ENCODE measurements at places on chromosomes 12 and 14.
A peak's percentile ranks its signal among the peaks of the same experiment; 100 is the strongest.

- DNase-seq, result no peak
Measured at GRCh38 chr14:61484031-61484430, 162.7 kb downstream of the PRKCH start.

- no peak for DNase-seq
Measured at GRCh38 chr12:79058342-79058741, 193.8 kb downstream of the SYT1 start.

DNA sequence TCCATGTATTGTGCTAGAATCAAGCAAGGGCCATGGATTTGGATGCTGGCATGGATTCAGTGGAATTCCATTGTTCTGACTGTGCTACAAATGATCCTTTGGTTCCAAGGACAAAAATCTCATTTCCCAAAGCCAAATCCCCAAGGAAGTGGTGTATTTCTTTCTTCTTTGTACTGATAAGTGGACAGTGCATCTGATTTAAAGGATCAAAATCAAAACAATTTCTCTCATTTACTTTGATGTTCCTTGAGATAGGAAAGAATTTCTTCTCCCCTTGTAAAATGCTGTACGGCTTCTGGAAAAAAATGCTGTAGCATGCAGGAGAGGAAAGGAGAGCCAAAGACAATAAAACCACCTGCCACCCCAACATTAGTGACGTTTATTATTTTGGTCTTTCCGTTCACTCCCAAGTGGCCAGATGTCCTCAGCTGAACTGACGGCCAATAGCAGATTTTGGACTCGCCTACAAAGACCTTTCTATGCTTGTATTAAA, 185.7 kb downstream of the PRKD1 start:
- no peak for DNase-seq

DNA sequence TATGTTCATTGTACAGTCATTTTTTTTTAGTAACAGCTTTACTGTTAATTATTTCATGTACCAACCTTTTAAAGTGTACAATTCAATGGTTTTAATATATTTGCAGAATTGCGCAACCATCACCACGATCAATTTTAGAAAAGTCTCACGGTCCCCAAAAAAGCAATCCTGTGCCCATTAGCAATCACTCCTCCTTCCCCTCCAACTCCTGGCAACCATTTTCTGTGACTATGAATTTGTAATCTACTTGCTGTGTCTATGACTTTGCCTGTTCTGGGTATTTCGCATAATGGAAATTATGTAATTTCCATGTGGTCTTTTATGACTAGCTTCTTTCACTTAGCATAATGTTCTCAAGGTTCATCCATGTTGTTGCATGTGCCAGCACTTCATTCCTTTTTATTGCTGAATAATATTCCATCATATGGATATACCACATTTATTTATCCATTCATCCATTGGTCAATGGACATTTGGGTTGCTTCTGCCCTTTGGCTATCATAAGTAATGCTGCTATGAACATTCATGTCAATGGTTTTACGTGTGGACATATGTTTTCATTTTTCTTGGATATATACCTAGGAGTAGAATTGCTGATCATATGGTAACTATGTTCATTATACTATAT, 9.9 kb downstream of the KICS2 start:
- no peak for DNase-seq

DNA sequence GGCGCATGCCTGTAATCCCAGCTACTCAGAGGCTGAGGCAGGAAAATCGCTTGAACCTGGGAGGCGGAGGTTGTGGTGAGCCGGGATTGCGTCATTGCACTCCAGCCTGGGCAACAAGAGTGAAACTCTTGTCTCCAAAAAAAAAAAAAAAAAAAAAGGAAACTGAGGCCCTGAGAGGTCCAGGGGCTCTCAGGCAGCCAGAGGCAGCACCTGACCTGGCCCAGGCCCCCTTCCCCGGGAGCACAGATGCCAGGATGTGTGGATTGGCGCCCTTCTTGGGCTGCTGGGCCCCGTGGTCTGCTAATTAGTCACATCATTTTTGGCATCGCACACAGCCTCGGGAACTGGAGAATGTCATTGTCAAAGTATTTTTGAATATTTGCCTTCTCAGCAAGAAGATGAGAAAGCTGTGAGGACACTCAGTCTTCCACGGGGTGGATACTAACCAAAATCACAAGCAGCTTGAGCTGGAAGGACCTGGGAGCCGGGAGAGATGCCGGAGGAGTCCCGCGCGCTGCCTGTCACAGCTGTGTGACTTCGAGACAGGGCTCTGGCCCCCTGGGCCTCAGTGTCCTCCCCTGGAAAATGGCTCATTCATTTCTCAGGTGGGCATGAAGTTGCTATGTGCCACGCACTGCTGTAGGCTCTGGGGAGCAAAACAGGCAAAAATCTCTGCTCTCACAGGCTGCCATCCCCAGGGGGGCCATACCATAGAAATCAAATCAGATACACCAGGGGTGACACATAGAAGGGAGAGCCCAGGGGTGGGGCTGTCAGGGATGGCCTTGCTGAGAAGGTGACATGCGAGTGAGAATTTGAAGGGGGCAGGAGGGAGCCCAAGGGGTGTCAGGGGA, 12.5 kb upstream of the RCOR1 start:
- DNase-seq, result no peak

- no peak for DNase-seq
Measured at GRCh38 chr12:68364328-68364727, 32.2 kb upstream of the MDM1 start.

GRCh38 chr12:119274636-119275065, 59.9 kb upstream of the CCDC60 start:
- no peak for DNase-seq

DNA sequence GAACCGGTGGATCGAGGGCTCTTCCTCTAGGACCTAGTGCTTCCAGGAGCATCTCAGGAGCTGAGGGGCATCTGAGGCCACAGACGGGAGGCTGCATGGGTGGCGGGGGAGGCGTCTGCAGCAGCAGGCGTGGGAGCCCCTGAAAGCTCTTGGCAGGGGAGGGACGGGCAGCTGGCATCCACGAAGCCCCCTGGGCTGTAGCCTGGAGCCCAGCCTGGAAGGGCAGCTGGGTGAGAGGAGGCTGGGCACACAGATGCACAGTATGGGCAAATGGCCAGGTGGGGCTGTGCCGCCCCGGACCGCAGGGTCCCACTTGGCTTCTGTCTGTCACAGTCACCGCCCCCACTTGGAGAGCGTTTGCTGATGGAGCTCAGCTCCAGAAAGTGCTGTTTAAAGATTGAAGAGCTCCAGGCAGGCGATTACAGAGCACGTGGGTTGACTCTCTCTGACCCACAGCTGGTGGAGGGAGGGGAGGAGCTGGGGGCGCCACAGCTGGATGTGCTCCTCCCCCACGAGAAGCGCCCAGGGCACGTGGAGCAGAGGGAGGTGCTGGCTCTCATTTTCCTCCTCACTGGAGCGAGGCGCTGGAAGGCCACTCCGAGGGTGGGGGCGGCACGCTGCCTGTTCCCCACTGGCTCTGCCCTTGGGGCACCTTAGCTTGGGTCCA, 155.0 kb upstream of the C14orf180 start:
- no peak for DNase-seq

DNA sequence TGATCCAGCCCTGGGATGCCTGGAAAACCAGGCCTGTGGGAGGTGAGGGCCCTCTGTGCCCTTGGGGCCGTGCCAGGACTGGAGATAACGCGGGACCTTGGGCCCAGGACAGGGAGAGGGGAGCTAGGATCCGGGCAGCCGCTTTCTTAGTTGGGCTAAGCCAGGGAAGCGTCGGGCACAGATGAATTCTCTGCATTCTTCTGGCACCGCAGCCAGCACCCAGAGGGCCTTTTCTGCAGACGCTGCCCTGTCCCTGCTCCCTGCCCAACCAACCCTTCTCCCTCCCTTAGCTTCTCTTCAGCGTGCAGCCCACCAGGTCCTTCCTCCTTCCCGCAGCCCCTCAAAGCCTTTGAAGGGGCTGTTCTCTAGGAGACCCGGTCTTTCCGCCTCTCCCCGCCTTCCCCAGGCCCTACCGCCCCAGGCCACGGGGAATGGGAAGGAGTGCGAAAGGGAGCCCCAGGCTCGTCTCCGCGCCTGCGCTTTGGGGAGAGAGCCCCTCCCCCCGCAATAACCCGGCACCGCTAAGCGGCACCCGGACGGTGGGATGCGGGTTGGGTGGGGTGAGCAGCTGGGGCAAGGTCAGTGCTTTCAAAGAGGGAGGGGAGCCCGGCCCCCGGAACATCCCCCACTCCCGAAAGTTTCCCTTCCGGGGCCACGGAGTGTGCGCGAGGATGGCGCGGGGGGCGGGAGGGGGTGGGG, 663 bp downstream of the NCKAP5L start:
- DNase-seq, result peak; percentile 47

DNA sequence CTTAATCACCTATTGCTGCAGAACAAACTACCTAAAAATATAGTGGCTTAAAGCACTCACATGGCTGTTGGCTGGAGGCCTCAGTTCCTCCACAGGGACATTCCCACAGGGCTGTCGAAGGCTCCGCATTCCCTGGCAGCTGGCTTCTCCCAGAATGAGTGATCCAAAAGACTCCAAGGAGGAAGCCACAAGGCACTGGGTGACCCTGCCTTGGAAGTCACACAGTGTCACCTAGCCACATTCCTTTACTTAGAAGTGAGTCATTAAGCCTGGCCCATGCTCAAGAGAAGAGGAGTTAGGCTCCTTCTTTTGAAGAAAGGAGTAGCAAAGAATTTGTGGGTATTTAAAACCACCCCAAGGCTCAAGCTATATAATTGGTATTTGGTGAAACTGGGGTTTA, 63.9 kb upstream of the MAP1LC3B2 start:
- no peak for DNase-seq

- DNase-seq, result no peak
Measured at GRCh38 chr12:12167847-12168246, 97.1 kb downstream of the BCL2L14 start.

DNA sequence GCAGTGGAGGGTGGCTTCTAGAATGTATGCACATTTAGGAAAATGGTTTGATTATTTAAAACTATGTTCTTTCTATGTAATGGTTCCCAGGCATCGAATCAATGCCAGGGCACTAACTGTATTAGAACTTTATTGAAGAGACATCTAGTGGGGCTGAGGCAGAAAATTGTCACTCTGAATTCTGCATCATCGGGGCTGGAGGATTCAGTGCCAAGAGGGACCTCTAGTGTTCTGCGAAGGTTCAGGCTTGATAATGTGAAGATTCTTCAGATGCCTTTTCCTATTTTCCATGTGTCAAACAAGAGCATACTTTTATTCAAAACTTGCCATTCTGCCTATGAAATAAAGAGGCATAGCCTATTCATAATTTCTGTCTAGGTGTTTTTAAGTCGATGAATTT, 146.3 kb downstream of the CAND1 start:
- DNase-seq, result no peak

- no peak for DNase-seq
Measured at GRCh38 chr12:105033851-105034250, 47.7 kb downstream of the NOPCHAP1 start.

GRCh38 chr12:22532317-22532716, 12.0 kb downstream of the C2CD5 start:
- DNase-seq, result no peak

- no peak for DNase-seq
Measured at GRCh38 chr12:39975374-39975918, 130.4 kb downstream of the SLC2A13 start.

- DNase-seq, result no peak
Measured at GRCh38 chr12:24803430-24804245, 145.3 kb downstream of the BCAT1 start.

- DNase-seq, result no peak
Measured at GRCh38 chr12:87136330-87136976, 880.3 kb upstream of the MGAT4C start.

DNA sequence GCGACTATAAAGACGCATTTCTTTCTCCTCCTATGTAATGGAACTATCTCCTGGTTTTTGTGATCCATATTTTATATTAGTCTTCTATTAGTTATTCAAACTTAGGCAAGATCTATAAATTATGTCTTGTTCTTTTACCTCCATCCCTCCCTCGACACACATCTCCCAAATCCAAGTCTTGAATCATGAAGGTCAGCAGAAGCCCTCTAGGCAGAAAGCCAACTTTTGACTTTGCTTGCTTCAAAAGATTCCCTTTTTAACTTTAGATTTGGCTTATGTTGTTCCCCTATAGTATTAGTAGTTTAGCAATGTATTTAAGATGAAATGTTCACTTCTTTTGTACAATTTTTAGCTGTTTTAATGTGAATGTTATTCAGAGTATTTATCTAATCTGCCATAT, 689.8 kb downstream of the SLC6A15 start:
- DNase-seq, result no peak

DNA sequence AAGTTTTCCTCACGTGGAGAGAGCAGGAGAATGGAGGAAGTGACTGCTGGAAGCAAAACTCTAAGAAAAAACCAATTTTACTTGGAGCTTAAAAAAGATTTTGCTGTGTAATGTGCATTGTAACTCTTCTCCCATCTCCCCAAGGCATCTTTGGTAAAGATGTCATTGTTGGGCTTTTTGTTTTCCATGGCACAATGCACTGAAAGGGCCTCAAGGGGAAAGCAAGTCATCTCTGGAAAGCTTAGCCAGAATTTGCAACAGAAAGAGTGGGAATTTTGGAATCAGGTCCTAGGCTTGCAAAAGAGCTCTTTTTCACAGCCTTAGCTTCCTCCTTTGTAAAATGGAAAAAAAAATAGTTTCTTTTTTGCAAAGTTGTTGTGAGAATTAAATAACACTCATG, 7.9 kb upstream of the PPM1A start:
- no peak for DNase-seq

- no peak for DNase-seq
Measured at GRCh38 chr12:58926586-58926985, 6.3 kb upstream of the LRIG3 start.

DNA sequence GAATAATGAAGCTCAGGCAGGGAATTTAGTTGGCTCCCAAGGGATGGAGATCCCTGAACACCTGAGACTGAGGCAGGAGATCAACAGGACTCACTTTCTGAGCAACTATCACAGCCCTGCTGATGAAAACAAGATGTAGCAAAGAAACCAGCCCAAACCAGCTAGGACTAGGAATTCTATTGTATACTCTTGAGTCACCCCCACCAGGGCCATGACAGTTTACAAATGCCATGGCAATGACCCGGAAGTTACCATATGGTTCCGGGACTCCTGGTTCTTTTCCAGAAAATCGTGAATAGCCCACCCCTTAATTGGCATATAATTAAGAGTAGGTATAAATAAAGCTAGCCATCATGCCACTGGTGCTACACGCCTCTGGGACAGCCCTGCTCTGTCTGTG, 46.0 kb upstream of the OASL start:
- no peak for DNase-seq

GRCh38 chr14:44945264-44945663, 16.5 kb downstream of the KLHL28 start:
- DNase-seq, result no peak

GRCh38 chr12:41367726-41368405, 179.7 kb downstream of the PDZRN4 start:
- DNase-seq, result no peak

DNA sequence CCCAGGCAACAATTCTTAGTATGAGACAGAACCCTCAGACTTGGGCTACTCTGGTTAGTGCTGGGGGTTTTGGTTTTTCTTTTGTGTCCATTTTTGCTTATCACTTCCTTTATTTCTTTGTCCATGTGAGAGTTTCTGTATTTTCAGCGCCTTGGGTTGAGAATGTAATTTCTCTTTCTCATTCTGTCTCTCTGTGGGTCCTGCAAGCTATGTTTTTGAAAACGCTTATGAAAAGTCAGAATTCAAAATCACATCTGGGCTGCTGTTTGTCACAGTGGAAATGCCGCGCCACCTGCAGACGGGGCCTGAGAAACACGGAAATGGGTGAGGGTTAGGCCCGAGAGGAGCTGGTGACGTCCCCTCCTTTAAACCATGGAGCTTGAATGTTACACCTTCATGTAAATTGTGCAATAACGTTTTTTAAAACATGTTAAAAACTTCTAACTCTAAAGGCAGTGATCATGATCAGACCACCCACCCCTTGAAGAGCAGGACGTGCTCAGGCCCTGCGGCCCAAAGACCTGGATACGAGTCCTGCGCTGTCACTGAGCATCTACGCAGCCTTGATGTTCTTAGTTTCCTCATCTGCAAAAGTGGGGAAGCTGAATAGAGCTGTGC, 26.1 kb downstream of the JDP2 start:
- DNase-seq, result peak; percentile 43

All from CD4-positive, alpha-beta T cell treated with Interleukin-1 beta for 1 hour (primary cell).